ENCODE measurements at places on chromosomes 12 and 14.

DNA sequence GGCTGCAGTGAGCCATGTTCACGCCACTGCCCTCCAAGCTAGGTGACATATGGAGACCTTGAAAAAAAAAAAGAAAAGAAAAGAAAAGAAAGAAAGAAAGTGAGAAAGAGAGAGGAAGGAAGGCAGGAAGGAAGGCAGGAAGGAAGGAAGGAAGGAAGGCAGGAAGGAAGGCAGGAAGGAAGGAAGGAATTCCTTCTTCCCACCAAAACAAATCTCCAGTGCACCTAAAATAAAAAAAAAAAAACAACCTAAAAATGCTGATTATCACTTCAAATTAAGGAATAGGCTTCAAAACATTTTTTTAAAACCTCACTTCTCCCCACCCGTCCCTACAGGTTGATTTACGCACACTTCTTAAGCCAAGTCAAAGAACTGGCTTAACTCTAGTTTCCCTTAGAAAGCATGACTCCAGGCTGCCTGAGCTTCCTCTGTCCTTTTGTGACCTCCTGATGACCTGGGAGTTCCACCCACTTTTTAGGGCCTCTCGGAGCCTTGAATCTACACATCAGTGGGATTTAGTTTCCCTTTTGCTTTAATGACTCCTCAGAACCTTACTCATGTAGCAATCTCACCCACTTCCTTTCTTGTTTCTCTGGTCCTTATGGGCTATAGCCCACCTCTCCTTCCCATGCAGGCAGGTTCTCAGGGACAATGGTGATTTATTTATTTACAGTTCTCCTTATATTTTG is 18.6 kb downstream of the DUSP6 start:
- DNase-seq: no peak

- no peak for DNase-seq
Observed at GRCh38 chr12:26047401-26048226, 77.2 kb downstream of the BHLHE41 start.

GRCh38 chr14:24310265-24310645 is 315 bp downstream of the LTB4R2 start:
- no peak for DNase-seq

DNA sequence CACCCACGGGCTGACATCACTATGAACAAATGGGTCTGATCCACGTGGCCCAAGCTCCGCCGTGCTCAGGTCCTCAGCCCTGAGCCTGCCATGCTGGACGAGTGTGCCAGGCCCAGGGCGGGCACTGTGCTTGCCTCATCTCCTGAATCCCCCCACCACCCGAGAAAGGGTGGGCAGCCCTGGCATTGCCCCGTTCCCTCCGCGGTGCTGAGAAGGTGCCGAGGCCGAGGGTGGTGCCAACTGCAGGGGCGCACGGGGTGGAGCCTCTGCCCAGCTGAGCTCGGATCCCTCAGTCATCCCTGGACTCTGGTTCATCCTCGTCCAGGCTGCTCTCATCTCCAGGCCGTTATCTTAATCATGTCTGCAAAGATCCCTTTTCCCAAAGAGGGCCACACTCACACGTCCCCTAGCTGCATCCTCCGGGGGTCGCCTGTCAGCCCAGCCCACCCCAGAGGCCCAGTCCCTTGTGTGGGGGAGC is 60.6 kb downstream of the NOC4L start:
- DNase-seq: no peak

DNA sequence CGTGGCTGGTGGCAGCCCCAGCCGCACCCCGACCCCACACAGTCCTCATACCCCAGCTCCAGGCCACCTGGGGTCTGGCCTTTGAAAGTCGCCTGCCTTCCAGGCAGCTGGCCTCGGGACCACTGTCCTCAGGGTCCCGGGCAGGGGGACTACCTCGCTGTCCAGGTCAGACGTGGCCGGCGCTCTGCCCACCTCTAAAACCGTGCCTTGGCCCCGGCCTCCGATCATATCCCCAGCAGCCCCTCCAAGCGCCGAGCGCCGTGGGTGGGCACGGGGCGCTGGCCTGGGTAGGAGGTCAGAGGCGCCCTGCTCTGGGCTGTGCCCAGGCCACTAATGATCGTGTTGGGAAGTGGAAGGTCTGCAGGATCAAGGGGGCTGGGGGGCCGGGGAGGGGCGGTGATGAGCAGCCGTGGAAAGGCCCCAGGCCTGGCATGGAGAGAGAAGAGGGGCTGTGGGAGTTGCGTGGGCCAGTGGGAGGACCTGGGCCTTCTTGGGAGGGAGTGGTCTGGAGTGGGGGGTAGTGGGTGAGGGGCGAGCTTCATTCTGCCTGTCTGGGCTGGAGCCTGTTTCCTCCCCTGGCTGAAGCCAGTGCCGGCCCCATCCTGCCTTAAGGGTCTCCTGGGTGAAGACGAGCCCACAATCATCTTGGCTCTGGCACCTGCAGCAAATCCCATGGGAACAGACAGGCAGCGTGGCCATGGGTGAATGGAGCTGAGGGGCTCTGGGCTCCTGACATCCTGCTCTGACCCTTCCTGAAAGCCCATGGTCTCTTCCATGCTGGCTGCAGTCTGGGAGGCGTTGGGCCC is 4.9 kb downstream of the TMEM121 start:
- no peak for DNase-seq

GRCh38 chr14:52873694-52874093 is 77.2 kb downstream of the FERMT2 start:
- DNase-seq: no peak

Data from bone marrow (tissue), 2 donors.